Fibroblast of upper back skin (primary cell): ENCODE measurements at places on chromosomes 4 and X.

- peak; percentile 60 for DNase-seq
Observed at GRCh38 chr4:173529477-173530325, at the start of gene HAND2. HAND2 (minus strand) TSS chr4:173530229; CDS start chr4:173529289, 940 bp downstream.

GRCh38 chr4:87224141-87224923 is 3.9 kb upstream of the KLHL8 start:
- no peak for DNase-seq

DNA sequence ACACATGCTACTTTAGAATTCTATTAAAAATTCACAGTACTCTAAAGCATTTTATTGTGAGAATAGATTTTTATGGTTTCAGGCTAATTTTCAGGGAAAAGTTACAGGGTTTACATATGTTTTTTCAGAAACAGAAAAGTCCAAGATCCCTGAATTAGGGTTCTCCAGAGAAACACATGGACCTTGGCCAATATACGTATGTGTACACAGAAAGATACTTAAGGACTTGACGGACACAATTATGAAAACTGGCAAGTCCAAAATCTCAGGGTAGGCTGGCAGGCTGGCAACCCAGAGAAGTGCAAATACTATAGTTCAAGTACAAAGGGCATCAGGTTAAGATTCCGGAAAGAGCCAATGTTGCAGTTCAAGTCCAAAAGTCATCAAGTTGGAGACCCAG is 1897.8 kb upstream of the PCDH10 start:
- DNase-seq: no peak

- DNase-seq: no peak
Observed at GRCh38 chr4:8294036-8294435, 24.5 kb downstream of the HTRA3 start.

DNA sequence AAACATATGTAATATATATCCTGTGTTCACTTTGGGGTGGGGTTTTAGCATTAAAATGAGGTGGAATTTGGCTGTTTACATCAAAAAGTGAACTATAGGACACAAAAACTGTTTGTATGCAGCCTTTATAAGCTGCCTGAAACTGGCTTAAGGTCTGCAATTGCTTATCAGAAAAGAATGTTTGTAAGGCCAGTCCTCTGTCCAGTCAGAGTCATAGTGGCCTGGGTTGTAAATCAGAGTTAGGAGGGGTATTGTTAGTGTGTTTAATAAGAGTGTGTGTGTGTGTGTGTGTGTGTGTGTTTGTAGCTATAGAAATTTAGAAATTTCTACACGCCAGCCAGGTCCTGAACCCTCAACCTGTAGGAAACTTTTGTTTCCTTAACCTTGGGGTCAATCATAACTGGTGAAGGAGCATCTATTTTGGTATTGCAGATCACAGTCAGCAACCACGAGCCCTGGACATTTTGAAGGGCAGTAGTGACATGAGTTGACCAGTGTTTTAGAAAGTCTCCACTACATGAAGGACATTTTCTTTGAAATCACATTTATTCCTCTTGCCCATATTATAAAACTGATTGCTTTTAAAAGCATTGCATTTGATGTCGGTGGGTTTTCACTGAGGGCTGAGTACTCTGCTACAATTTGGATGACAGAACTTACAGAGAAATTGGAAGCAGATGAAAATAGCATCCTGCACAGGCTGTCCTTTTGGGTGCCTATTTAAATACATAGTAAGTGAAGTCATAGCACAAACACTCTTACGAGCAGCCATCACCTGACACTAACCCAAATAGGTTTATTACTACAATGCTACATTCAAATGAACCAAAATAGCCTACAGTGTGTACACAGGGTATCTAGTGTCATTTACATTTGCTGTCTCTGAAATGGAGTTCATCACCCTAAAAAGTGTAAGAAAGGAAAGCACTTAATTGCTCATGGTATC is 11.2 kb upstream of the TMEM154 start:
- no peak for DNase-seq

GRCh38 chr4:147054228-147054872 is 108.7 kb upstream of the TTC29 start:
- DNase-seq: no peak

DNA sequence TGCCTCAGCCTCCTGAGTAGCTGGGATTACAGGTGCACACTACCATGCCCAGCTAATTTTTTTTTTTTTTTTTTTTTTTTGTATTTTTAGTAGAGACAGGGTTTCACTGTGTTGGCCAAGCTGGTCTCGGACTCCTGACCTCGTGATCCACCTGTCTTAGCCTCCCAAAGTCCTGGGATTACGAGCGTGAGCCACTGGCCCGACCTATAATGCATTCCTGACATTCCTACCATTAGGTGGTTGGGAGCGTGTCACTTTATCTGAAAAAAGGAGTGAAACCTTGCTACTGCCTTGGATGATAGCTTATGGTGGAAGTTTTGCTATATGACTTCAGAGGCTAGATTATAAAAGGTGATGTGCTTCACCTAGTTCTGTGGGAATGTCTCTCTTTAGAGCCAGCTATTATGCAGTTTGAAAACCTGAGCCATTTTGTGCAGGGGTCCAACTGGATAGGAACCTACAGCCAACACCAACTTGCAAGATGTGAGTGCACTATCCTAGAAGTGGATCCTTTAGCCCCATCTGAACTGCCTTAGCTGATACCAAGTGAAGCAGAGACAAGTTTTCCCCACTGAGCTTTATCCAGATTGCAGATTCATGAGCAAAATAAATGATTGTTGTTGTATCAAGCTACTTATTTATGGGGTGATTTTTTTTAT is 29.8 kb upstream of the EMCN start:
- no peak for DNase-seq

DNA sequence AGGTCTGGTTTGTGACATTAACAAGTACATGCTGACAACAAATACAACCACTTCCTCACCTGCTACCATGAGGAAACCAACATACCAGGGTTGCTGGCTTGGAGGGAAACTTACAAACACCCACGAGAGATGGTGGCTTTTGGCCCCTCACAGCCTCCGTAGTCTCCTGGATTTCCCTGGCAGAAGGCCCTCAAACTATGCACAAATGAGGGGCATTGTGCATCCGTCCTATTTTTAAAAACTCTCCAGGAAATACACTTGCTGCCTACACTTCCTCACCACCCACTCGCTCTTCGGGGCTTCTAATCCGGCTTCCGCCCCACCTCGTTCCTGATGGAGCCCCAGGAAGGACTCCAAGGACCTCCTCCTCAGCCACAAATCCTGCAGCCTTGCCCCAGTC is 355.0 kb upstream of the GATB start:
- DNase-seq: no peak

GRCh38 chr4:144817081-144817480 is 171.1 kb downstream of the HHIP start:
- DNase-seq: peak; percentile 12

DNA sequence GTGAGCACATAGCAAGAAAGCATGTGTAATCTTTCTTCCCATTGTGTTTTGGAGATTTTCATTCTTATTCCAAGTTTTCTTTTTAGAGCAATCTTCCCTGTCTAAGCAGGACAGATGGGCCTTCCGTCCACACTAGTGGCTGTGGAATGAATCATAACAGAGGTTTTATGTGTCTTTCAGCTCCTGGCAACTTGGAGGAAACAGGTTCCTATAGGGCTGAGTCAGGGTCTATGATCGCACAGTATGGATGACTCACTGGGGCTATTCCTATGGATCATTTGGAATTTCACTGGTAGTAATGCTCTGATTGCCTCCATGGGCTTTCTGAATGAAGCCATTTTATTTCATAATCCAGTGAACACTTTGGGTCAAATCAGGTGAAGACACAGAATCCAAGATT is 51.8 kb upstream of the CBLL2 start:
- DNase-seq: peak; percentile 96

- DNase-seq: no peak
Observed at GRCh38 chr4:142121448-142122350, 485.3 kb downstream of the IL15 start.

- DNase-seq: no peak
Observed at GRCh38 chrX:79281775-79282174, 85.4 kb downstream of the ITM2A start.

- peak; percentile 82 for DNase-seq
Observed at GRCh38 chr4:108149588-108150380, 18.9 kb downstream of the LEF1 start.
